ENCODE measurements at places on chromosomes 3 and 15.

DNA sequence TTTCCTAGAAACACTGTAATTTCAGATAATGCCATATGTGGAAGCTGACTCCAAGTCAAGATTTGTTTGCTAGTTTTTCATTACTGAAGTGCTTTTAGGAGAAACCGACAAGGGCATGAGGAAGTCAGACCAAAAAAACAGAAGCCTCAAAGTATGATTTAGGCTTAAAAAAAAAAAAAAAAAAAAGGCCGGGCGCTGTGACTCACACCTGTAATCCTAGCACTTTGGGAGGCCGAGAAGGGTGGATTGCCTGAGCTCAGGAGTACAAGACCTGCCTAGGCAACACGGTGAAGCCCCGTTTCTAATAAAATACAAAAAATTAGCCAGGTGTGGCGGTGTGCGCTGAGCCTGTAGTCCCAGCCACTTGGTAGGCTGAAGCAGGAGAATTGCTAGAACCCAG is 11.6 kb downstream of the RPL15 start:
- no peak for DNase-seq

DNA sequence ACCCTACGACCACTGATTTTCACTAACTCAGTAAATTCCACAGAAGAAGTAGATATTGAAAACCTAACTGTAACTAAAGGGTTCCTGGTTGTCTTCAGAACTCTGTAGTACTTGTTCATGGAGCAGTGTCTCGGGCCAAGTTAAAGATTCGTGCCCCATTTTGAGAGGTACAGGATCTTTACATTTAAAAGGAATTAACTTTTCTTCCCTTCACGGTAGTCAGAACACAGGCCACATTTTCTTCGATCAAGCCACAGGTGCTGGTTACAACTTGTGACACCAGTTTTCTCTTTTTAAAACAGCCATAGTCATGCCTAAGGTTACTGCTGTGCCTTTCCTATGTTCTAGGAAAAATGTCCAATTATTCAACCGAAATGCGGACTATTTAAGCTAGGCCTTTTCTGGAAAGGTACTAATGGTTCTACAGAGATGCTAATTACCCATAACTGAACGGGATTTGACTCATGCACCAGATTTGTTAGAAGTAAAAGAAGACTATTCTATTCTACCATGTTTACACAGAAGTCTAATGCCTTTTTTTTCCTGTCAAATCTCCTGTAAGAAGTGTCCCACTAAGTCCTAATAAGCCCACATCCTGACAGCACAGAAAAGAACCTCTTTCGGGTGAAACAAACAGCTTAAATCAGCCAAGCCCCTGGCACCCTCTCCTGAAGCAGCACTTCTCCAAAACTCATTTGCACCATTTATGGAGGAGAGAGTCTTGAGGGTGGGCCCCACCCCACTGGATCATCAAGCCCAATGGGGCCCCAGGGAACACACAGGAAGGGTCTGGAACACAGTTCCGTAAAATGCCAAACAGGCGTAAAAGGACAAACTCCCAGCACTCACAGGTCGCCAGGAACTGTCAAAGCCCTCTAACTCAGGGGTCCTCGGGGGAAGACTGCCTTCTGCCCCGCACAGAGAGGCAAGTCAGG is 1.9 kb downstream of the LRIG1 start:
- DNase-seq, result peak; percentile 17

GRCh38 chr3:153783741-153784480 is 337.3 kb upstream of the ARHGEF26 start:
- peak; percentile 8 for DNase-seq

DNA sequence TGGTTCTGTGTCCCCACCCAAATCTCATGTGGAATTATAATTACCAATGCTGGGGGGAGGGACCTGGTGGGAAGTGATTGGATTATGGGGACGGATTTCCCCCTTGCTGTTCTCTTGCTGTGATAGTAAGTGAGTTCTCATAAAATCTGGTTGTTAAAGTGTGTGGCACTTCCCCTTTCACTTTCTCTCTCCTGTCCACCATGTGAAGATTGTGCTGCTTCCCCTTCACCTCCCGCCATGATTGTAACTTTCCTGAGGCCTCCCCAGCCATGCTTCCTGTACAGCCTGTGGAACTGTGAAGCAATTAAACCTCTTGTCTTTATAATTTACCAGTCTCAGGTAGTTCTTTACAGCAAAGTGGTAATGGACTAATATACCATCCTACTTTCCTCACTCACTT is 289.6 kb downstream of the EFHB start:
- DNase-seq, result no peak

GRCh38 chr3:66083784-66084213 is 45.1 kb upstream of the MAGI1 start:
- peak; percentile 7 for DNase-seq

GRCh38 chr15:64163659-64164362 is 989 bp upstream of the PPIB start:
- peak; percentile 17 for DNase-seq

- no peak for DNase-seq
Observed at GRCh38 chr15:71451130-71451529, 335.9 kb downstream of the THSD4 start.

GRCh38 chr3:42157540-42158538 is 66.7 kb downstream of the TRAK1 start:
- DNase-seq, result no peak

- peak; percentile 49 for DNase-seq
Observed at GRCh38 chr15:80183886-80184285, 31.1 kb downstream of the FAH start.

DNA sequence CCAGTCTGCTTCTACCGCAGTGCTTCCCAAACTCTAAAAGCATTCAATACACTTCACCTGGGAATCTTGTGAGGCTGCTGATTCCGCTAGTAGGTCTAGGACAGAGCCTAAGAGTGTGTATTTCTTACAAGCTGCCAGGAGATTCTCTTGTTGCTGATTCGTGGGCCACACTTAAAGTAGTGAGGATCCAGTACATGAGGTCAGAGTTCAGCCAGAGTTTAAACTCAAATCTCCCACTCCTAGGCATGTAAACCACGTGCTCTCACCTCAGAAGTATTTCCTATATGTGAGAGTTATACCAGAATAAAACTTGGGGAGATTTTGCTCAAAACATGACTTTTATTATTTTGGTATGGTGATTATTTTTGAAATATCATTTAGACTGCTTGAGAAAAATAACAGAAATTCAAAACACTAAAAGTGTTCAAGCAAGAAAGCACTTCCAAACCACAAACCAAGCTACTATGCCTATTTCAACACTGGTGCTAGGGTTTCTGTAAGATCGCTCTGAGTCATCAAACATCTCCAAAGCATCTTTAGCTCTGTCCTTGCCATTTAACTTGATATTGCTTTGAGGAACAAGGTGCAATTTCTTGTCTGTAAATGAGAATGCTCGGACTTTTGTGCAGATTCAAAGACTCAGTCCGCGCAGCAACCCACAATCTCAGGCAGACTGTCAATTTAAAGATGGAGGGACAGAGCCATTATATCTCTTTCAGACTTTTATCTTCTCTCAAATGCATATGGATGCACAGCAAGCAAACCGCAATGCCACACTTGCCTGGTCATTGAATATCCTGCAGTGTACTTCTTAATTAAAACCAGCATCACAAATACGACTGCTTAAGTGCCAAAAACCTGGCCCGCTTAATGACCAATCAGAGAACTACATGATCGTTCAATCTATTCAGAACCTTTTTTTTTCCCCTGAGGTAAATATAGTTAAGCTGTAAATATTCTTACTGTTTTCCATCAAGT is 59.8 kb downstream of the AGTR1 start:
- DNase-seq, result peak; percentile 82

DNA sequence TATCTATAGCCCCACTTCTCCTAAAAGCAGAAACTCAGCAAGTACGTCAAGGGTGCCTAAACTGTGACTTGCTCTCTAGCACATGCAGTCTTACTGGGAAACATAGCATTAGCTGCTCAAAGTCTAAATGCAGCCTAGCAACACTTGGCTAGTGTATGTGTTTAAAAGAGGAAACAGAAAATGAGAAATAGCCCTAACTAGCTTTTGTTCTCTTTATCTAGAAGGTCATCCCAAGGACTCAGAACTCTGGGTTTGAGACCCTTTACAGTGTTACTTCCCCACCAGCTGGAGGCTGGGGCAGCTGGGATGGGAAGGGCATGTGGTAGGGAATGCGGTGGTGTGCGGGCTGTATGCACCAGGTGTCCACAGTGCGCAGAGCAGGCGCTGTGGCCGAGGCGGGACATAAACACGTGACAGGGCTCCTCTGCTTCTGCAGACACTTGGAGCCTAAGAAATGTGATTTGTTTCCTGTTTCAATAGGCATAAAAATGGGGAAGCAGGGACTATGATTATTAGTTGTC is 13.3 kb downstream of the ETV5 start:
- DNase-seq, result no peak

DNA sequence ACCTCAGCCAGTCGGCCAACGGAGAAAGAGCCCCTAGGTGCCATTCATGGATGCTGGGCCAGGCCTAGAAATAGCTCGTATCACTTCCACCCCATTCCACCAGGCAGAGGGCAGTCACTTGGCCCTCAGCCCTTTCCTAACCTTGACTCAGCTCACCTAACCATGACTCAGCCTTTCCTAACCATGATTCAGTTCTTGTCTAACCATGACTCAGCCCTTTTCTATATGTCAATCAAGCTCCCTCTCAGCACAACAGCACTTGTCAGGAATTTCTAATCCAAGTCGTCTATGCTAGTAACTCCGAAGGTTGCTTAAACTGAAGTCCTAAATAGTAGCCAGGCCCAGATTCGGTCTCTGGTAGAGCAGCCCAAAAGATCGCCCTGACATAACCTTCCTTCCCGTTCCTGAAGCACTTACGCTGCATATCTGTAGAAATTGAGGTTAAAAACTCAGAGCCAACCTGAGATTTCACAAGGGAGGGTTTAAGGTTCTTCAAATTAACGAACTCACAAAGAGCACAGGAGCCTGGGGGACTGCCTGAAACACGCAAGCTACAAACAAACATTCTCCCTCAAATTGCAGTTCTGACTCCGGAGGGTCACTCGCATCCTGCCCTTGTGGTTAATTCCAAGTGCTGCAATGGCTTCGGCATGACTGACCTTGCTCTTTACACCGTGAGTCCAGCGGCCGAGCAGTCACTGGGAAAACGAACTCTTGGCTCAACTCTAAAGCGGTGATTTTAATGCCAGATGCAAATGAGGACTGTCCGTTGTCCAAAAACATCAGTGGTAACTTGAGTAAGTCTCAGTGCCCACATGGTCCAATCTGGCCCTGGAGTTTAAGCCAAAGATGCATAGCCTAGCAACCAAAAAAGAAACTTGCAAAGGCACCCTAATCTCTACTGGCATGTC is 99.9 kb downstream of the ADAMTS17 start:
- DNase-seq, result peak; percentile 54

DNA sequence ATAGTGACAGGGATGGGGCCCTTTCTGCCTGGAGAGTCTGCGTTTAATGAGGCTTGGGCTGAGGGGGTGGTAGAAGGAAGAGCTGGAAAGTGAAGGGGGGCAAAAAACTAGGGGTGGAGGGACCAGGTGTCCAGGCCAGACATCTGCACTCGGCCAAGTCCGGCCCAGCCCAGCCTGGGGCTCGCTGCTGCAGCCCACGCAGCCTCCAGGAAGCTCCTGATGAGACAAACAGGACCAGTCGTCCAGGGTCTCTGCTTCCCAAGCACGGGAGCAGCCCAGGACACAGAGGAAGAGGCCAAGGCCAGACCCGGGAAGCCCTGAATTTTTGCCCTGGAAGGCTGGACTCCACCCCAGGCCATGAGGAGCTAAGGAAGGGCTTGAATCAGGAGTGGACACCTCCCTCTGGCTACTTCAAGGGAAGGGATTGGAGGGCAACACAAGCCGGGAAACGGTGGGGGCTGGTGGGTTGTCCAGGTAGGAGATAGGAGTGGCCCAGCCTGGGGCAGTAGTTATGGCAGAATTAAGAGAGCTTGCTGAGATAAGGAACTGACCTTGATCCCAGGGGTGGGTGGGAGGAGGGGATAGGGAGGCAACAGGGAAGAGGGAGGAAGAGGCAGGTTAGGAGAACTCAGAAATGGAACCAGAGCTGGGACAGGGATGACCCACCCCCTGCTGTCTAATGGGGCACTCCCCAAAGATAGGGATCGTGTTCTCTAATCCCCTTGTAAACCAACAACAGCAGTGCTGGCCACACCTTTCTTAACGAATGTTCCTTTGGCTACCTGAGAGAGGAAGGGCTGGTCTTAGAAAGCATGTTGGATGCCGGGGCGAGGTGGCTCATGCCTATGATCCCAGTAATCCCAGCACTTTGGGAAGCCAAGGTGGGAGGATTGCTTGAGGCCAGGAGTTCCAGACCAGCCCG is 89.5 kb downstream of the ANP32A start:
- no peak for DNase-seq

- DNase-seq, result no peak
Observed at GRCh38 chr15:69375151-69375790, 38.9 kb upstream of the KIF23 start.

- no peak for DNase-seq
Observed at GRCh38 chr3:52931889-52932288, 34.5 kb upstream of the STIMATE start.

DNA sequence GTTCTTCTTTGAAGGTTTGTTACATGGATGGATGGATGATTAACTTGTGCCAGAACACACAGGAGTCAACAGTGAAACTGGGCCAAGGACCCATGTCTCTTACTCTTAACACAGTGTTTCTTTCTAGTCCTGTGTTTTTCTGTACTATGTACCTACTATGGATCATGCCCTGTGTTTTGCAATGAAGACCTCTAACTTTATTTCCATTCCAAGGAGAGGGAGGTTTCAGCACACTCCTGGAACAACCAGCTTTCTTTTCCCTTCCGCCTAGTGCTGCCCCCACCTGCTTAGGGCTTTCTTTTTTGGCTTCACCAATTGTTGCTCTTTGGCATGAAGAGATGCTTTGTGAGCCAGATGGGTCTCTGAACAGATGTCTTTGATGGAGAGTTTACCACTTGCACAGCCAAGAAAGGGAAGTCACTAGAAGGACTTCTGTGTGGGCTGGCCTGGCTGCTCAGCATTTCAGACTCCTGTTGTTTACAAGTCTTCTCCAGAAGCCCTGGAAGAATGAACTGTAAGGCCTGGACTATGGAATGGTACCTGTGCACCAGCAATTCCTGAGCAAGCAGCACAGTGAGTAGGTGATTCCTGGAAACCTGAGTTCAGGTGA is 44.5 kb downstream of the SNAPC5 start:
- DNase-seq, result no peak

DNA sequence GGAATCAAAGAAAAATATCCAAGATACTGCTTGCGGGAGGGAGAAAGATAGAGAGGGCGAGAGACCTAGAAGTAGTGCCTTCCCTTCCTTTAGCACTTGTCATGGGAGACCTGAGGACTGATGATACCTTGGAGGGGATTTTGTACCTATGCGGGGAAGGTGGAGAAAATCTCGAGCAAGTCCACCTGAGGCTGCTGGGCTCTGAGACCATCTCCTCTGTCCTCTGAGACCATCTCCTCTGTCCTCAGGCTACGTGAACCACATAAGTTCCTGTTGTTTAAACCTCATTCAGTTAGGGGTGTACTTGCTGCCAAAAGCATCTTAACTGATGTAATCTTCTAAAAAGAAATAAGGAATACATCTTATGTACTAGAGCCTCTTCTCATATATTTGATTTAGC is 164.9 kb downstream of the NR2F2 start:
- no peak for DNase-seq

- DNase-seq, result no peak
Observed at GRCh38 chr3:33732394-33732793, 14.3 kb upstream of the CLASP2 start.

GRCh38 chr3:170768334-170768801 is 101.6 kb downstream of the RPL22L1 start:
- DNase-seq, result peak; percentile 69
